ENCODE measurements at places on chromosomes 4 and X.

DNA sequence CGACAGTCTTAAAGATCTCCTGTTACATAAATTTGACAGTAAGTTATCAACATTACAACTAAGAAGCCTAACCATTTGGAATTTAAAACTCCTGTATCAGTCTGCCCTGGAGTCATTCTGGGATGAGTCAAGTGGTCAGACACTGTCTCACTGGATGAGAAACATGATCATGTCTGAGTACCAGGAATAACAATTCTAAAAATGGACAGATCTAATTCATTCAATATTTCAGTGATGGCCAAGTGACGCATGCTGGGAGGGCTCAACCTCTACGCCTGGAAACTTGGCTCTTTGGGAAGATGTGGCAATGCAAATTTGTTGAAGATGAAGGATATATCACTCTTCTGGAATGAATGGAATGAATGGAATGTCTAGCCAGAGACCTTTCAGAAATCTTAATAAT, 1427.2 kb downstream of the STIM2 start:
- no peak for DNase-seq

GRCh38 chrX:136714626-136715599, 65.8 kb downstream of the ARHGEF6 start:
- no peak for DNase-seq

- peak; percentile 2 for DNase-seq
Measured at GRCh38 chr4:39528061-39528465, 824 bp upstream of the UGDH start.

DNA sequence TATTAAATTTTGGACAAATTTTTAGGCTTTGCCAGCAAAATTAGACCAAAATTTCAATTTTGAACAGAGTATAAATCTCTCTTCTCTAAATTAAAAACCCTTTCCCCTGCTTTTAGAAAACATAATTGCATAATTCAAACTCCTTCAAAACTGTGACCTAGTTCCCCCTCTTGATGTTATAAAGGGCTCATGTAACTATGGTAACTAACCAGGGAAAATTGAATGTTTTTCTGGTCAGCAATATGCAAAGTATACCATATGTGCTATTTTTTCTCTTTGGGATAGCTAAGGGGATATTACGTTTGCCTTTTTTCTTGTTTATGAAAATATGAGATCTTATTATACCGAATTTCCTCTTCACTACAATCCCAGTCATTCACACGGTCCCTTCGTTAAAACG, 5.1 kb upstream of the ING2 start:
- DNase-seq, result no peak

- DNase-seq, result no peak
Measured at GRCh38 chr4:11073621-11074051, 355.1 kb downstream of the HS3ST1 start.
